NCI-H82 (cell line): ENCODE measurements at places on chromosomes 3 and 15.

DNA sequence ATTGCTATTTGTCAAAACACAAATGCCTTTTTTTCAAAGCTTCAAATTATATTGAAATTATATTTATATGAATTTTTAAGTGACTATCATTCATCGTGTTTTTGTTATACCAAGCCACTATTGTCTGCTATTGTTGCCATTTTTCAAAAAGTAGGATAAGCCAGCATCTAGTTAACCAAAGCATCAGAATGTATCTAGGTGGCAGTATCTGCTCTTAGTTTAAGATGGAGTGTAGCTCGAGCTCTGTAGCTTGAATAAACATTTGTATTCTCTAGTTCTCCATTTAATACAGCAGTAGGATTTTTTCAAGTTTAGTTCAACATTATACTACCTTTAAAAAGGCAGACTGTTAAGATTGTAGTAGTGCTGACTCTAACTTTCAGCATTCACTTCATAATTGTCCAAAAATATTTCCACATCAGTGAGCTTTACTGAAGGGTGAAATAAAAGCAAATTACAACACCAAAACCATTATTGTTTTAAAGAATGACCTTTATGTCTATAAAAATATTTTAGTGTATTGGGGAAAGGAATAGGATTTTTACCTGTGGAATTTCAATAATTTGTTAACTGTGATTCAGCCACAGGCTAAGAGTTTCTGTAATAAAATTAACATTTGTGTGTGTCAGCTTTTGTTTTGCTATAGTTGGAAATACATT lies 19.6 kb upstream of the C15orf61 start:
- peak; percentile 16 for DNase-seq

DNA sequence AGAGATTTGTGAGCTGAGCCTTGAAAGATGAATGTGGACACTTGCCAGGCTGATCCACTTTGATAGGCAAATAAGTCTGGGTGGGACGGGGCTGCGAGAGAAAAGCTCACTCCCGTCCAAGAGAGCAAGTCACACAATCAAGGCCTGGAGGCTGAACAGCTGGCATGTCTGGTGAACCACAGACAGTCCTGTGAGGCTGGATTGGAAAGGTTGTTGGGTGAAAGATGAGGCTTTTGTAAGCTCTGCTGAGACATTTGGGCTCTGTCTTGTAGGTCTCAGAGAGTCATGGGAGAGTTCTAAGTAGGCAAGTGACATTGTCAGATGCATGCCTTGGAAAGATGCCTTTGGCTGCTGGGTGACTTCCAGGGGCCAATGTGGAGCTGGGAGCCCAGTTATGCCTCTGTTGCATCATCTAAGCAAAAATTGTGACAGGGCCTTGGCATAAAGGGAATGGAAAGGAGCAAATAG lies 38.5 kb downstream of the RPLP1 start:
- DNase-seq = peak; percentile 14

- DNase-seq = no peak
Observed at GRCh38 chr3:196414469-196414868, 17.8 kb downstream of the UBXN7 start.

- no peak for DNase-seq
Observed at GRCh38 chr15:80804970-80805495, 25.9 kb downstream of the CEMIP start.

- peak; percentile 37 for DNase-seq
Observed at GRCh38 chr3:161822291-161822690, 325.7 kb downstream of the OTOL1 start.

GRCh38 chr3:194124193-194124592 lies 11.8 kb upstream of the HES1 start:
- DNase-seq = no peak
